ENCODE measurements at places on chromosomes 11 and 22.
A peak's percentile ranks its signal among the peaks of the same experiment; 100 is the strongest.

DNA sequence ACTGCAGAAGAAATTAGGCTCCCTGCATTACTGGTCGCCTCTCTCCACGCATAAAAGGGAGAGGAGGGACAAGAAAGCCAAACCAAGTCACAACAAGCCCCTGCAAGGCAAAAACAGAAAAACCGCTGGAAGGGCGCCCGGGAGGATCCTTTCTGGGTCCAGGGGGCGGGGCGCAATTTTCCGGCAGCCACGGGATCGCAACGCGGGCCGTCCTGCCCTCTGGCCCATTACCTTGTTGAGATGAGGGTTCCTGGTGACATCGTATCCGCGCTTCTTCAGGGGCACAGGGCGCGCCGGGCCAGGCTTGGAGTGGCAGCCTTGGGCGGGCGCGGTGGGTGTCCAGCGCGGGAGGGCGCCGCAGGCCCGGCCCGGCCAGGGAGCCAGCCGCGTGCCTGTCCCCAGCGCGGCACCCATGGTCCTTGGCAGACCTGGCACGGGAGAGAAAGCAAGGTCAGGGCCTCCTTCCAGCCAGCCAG, 847 bp downstream of the ME3 start:
- DNase-seq, result no peak

DNA sequence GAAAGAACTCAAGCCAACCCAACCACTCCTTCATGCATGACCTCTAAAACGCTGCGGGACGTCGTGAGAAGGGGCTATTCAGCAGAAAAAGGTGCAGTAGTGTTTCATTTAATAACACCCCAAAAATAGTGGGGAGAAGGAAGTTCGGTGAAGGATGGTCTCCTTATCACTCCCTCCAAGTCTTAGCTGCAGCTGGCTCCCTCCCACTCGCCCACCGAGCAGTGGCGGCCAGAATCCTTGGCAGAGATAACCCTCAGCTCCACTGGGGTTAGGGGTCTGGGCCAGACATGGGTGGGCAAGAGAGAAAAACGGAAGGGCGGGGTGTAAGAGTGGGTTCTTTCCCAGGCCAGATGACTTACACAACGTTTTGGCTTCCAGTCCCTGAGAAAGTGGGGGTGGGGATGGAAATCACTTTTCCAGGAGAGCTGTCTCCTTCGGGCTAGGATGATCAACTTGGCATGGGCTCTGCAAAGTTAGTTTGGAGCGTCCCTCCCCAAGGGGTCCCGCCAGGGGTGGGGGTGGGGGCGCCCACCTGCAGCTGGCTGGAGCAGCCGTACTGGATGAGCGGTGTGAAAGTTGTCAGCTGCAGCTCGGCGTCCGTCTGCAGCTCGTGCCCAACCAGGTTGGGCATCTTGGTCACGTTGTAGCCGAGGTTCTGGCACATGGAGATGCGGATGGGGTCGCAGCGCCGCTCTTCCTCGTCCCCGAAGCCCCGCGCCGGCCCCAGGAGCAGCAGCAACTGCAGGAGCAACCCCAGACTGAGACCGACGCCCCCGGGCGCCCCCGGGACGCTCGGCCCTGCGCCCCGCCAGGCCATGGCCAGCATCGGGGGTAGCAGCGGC, 705 bp downstream of the FZD4 start:
- DNase-seq, result peak; percentile 7

- DNase-seq, result peak; percentile 75
These were observed 758 bp downstream of the GALNT18 start for GRCh38 chr11:11620921-11621572.

DNA sequence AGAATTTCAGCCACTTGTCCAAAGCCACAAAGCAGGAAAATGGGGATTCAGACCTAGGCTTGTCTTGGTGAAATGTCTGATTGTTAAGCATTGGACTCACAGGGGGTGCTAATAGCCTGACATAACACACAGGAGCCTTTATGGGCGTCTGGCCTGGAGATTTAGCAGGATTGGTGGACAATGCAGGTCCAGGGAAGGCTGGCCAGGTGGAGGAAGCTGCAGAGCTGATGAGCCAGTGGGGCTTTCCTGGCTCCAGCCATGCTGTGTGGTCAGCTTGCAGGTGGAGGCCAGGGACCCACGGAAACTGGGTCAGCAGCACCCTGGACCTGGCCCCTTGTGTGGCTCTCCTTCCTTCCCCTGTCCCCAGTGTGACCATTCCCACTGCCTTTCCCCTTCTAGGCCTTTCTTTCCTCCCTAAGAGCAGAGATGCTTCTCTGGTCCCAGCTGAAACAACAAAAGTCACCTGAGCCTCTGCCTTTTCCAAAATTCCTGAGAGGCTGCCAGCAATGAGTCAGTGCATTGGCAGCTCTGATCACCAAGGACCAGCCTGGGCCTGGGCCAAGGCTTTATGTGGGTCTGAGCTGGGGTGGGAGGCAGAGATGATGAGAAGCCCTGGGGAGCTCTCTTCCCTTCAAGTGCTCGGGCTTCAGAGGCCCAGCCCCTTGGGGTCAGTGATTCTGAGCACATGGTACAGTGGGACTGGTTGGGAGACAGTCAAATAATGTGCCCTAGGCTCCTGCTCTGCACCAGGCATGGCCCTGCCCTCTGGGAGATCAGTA, 85.2 kb downstream of the CCDC81 start:
- DNase-seq, result no peak

GRCh38 chr11:12827929-12828812, 153.9 kb downstream of the TEAD1 start:
- DNase-seq, result no peak

- no peak for DNase-seq
These were observed 34.9 kb downstream of the SYN3 start for GRCh38 chr22:33023153-33023827.

DNA sequence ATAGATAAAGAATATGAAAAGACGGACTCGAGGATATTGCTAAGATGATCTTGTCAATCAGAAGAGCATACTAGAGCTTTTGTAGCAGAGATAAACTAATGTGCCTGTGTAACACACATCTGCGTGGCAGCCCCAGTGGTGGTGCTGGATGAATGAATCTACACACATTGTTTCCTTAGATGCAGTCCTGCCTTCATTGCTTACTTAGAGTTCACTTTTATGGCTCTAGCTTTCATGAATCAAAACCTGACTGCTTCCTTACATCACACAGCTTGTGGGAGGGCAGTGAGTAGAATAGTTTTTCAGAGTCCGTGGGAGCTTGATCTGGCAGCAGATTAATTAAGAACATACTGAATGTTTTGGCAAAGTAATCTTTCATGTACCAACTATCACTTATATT, 83.7 kb downstream of the EXT2 start:
- no peak for DNase-seq

GRCh38 chr22:39371732-39372131, 21.9 kb downstream of the SYNGR1 start:
- no peak for DNase-seq

- DNase-seq, result no peak
These were observed 116.5 kb upstream of the NAV2 start for GRCh38 chr11:19595840-19596751.

GRCh38 chr11:46978005-46978491, 41.5 kb downstream of the CSTPP1 start:
- no peak for DNase-seq

DNA sequence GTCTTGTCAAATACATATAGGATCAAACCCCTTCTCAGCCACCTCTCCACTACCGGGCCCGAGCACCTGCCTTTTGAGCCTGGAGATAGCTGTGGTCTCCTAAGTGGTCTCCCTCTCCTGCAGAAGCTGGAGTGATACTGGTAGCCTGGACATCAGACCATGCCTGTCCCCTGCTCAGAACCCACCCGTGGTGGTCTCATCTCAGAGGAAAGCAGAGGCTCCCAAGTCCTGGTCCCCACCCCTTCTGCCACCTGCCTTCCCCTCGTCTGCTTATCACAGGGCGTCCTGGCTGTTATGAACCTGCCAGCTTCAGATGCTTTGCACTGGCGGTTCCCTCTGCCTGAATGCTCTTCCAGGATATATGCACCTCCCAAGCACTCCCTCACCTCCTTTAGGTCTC, 50.5 kb upstream of the EIF3D start:
- DNase-seq, result no peak

GRCh38 chr11:1236316-1237127, 13.7 kb downstream of the MUC5B start:
- no peak for DNase-seq

- peak; percentile 71 for DNase-seq
These were observed 5.0 kb upstream of the PICK1 start for GRCh38 chr22:38051900-38052862.

DNA sequence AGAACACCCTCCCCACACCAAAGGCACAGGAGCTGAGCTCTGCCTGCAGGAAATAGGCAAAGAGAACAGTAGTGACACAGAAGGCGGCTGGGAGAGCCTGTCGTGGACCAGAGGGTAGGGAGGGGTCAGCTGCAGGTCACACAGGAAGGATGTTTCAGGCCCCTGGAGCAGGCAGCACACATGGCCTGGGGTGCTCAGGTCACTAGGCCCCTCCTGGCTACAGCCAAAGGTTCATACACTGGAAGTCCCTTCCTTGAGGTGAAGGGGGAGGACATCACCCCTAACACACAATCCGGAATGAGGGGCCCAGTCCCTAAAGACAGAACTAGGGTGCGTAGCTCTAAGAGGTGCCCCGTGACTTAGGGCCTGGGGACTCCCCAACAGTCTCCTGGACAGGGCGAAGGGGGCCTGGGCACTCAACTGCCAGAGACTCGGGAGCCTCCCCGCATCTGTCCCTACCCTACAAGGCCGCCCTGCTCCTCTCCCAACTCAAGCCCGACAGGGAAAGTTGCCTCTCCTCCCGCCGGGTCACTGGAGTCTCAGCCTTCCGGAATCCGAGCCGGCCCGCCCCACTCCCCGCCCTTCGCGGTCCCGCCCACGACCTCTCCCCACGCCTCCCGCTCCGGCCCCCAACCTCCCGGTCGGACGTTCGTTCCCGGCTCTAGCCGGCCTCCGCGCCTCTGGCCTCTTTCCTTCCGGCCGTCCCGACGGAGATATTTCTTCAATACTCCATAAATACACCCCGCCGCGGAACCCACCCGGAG, at the start of gene CYB5R2:
TSS of gene CYB5R2 (minus strand) at position 541 of the 764 bp plus-strand sequence. CDS start 675 bp downstream, outside the sequence.
- DNase-seq, result peak; percentile 46
